Coronary artery (tissue), 2 donors: ENCODE measurements at places on chromosomes 4 and X.

- no peak for DNase-seq
Observed at GRCh38 chrX:106608016-106608415, 3.8 kb upstream of the RADX start.

GRCh38 chrX:139049465-139049864 is 337.9 kb upstream of the FGF13 start:
- DNase-seq: no peak

DNA sequence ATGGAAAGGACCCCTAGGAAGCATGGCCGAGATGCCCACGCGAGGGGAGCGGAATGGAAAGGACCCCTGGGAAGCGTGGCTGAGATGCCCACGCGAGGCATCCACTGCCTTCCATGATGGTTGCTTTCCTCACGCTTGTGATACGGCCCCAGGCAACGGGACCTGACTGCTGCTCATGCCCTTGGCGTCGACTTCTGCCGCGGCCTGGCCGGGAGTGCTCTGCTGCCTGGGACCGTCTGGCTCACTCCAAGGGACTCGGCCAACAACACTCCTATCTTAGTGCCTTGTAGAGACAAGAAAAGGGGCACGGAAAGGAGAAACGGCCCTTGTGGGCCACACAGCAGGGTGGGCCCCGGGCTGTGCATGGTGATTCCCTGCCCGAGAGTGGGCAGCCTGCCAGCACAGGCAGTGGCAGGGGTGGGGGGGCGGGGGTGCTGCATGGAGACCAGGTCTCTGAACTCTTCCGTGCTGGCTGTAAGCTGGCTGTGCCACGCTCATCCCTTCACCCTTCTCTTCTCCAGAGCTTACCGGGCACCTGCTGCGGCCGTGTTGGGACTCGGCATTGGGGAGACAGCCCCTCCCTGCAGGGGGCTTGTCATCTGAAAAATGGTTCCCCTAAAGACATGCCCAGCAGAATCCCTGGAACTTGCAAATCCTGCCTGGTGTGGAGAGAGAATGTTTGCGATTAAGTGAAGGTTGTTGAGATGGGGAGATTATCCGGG is 38.6 kb upstream of the HMX1 start:
- peak; percentile 64 for DNase-seq

DNA sequence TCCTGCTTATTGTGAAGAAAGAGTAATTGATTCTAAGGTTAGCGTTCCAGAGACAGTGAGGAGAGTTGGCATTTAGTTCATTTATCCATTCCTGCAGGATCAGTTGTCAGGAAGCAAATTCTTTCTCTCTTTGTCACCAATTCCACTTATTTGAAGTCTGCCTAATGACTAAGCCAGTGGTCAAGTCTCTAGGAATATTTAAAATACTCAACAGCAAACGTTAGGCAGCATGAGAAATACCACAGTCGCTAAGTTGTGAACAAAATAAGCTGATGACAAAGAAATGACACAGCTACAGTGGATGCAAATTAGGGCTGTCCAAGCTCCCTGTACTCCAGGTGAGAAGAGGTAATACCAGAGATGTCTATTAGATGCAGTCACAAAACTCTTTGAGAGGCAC is 6.6 kb upstream of the MAGEB17 start:
- DNase-seq: no peak

DNA sequence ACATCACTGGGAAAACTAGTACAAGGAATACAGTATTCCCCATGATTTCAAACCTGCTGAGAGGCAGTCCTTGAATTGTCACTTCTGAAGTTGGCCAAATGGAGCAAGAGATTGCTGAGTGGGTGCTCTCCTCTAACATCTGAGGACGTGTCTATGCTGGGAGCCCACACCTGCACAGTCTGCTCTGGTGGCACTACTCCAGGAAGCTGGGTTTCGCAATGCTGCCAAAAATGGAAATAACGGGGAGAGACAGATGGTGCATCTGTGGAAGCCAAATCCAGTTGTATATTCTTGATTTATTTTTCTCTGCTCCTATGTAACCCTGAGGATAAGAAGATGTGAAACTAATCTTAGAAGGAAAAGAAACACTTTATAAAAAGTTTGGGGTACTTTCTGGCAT is 240.1 kb upstream of the CTSO start:
- no peak for DNase-seq

DNA sequence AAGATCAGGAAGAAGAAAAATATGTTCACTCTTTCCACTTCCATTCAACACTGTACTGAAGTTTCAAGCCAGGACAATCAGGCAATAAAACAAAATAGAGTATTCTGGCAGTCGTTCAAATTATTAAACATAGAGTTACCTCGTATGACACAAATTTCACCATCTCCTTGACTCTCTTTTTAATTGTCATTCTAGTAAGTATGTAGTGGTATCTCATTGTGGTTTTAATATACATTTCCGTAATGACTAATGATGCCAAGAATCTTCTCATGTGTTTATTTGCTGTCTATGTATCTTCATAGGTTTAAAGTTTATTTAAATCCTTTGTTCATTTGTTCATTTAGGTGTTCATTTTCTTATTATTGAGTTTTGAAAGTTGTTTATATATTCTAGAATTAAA is 352.2 kb downstream of the IDS start:
- no peak for DNase-seq

- no peak for DNase-seq
Observed at GRCh38 chrX:110116066-110116980, 113.4 kb downstream of the TMEM164 start.

DNA sequence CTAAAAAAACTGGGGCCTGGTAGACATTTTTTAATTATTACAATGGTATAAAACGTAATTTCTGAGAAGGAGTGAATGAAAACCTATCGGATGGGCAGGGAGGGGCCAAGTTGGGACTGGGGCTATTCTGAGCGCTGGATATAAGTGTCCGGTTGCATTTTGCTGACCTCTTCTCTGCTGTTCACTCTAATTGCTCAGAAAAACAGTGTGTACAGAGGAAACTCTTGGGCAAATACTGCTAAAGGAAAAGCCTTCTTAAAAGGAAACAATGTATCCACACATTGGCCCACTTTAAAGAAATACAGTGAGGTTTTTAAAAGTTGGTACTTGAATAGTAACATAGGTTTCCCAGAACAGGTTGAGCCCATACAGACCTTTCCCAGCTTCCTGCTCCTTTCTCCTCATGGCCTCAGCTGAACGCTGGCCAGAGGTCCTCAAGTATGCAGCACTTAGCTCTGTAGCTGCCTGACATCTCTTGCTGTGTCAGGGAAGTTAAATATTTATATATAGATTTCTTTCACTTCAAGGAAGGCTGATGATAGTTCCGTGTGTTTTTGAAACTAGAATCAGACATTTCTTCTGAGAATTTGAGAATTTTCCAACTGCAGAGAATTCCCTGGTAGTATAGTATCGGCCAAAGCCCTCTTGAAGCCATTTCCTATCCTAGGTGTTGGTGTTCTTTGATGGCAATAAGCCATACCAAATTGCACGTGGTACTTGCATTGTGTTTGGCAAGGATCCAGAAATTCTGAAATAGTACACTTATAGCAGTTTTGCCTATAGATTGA is 97.1 kb upstream of the SLC4A4 start:
- no peak for DNase-seq

- no peak for DNase-seq
Observed at GRCh38 chr4:87116231-87116630, 104.2 kb downstream of the KLHL8 start.

DNA sequence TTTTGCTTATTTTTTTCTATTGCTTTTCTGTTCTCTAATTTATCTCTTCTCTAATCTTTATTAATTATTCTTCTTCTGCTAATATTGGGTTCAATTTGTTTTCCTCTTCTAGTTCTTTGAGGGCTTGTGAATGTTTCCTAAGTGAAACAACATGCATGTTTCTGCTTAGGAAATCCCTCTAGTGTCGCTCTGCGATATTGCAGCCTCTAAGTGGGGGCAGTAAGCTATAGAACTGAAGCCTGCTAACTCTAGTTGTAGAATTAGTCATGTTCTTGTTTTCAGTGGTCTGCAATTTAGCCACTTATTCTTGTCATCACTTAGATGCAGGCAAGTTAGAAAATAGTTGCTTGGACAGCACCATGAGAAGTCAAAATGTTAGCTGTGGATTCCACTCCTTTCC is 222.6 kb downstream of the SPIN4 start:
- DNase-seq: no peak

- no peak for DNase-seq
Observed at GRCh38 chr4:171636606-171637005, 176.6 kb upstream of the GALNTL6 start.

DNA sequence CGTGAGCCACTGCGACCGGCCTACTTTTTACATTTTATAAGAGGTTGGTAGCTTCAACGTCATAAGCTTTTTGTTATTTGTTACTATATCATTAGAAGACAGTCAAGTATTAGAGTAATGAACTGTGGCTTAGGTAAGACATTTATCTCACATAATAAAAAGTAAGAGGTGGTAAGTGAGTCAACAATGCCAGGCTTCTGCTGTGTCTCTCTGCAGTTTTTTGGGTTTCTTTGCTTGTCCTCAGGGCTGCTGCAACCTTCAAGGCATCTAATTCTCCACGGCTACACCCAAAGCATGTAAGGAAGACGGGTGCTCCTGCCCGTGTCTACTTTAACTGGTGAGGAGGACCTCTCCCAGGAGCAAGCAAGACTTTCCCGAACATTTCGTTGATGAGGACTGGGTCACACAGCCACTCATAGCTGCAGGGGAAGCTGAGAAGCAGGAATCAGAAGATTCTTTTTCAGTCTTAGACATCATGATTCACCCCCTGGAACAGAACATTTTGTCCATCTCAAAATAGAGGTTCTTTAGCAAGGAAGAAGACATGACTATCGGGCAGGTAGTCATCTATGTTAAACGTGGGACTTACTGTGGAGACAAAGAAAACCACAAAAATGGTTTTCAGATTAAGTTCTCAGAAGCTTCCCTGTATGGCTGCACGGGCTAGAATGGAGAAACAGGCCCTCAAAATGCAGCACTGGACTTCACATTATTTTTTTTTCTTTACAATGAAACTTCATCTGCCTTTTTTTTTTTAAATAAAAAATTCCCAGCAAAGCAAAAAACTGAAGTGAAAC is 13.0 kb upstream of the RHOH start:
- no peak for DNase-seq
